Activated T-cell treated with anti-CD3 and anti-CD28 coated beads, Interleukin-2, amount 50 U/mL, for 24 hours (primary cell): ENCODE measurements at places on chromosomes 13 and 19.

DNA sequence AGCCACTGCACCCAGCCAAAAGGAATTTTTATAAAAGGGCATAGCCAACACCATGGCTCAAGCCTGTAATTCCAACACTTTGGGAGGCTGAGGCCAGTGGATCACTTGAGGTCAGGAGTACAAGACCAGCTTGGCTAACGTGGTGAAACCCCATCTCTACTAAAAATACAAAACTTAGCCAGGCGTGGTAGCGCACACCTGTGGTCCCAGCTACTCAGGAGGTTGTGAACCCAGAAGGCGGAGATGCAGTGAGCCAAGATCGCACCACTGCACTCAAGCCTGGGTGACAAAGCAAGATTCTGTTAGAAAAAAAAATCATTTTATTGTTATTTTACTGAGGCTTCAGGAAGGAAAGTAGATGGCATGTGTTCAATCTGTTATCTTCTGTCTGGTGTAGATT is 31.3 kb upstream of the FOXO1 start:
- no peak for DNase-seq

DNA sequence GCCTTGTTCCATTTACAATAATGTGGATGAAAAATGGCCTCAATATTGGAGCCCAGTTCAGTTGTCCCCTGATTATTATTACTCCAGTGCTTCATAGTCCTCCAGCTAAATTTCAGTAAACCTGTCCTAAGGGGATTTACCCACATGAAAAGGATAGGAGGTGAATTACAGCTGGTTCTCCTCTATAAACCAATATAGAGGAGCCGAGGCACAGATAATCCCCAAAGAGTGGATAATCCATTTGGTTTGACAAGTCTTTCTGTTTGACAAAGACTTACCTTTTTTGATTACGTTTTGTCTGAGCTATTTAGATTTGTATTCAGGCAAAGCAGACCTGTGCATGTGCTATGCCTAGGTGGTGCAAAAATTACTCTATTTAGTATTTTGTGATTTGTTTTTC is 2.7 kb downstream of the CNMD start:
- no peak for DNase-seq

GRCh38 chr13:20953245-20953931 is 50.8 kb upstream of the XPO4 start:
- DNase-seq: no peak

- DNase-seq: no peak
These were observed 157.0 kb upstream of the FNDC3A start for GRCh38 chr13:48818495-48819356.

GRCh38 chr13:40477623-40478608 is 188.5 kb downstream of the FOXO1 start:
- no peak for DNase-seq

DNA sequence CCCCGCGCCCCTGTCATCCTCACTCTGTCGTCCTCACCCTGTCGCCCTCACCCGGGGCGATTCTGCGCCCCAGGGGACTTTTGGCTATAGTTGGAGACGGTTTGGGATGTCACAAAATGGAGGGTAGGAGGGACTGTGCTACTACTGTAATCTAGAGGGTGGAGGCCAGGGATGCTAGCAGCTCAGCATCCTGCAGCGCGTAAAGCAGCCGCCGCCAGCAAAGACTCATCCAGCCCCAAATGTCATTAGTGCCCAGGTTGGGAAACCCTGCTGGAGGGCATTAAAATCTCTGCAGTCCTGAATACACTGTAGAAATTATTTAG is 362 bp downstream of the ZNF557 start:
- no peak for DNase-seq

DNA sequence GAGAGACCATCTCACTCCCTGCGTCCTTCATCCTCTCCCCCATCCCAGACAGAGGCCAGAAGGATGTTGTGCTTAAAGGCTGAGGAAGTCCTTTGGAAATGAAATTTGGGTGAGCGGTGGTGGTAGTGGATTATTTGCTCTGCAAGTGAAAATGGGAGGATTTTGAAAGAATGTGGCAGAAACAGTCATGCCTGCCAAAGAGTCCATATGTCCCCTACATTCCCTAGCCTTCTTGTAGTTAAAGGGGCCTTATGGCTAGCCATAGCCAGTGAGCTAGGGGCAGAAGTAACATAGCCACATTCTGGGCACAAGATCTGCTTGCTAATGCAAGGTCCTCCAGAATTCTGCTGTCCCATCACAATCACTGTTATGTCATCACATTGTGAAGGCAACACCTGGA is 360.2 kb upstream of the TSHZ3 start:
- no peak for DNase-seq

DNA sequence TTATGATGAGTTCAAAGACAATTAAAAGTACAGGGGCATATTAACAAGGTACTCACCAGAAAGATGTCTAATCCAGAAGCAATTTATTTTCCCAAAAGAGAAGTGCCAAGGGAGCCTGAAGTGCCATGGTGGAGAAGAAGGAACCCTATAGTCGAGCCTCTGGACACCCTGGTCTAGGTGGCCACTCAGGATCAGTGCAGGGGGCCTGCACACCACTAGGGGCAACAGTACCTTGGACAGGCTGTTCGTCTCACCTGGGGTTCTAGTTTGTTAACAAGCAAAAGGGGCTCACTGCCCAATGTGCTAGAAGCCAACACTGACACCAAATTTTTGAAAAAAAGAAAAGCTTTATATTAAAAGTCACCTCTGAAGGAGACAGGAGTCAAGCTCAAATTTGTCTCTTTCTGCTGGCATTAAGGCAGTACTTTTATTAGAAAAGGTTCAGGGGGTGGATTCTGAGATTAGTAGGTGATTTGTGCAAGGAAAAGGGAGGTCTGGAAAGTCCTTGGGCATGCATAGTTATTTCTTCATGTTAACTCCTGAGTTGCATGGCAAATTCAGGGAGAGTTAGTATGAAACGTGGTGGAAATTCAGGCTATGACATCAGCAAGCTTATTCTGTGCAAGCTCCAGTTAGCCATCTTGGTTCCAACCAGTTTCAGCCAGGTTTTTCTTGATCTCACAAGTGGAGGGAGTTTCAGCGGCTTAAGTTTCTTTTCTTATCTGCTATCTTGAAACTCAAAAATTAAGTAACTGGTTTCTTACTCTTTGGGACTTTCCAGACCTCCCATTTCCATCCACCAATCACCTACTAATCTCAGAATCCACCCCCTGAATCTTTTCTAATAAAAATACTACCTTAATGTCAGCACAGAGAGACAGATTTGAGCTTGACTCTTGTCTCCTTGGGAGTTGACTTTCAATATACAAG is 884 bp upstream of the CBY2 start:
- no peak for DNase-seq

DNA sequence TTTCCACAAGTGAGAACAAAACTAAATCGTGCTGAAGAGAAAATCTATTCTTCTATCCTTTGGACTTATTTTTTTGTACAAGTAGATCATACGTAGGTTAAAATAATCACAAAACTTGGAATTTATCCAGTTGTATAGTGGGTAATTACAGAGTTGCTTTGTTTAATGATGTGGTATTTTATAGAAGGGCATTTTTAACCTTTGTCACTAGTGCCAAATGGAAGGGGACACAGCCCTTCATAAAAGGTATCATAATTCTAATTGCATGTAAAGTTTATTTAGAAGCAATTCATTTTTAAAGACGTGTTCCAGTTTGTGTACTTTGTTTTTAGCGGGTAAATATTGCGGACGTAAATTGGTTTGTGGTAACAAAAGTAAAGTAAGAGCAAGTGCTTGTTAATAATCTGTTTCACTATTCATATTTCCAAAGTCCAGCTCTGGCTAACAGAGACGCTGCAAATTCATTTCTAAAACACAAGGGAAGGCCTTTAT is 99.5 kb downstream of the ERCC5 start:
- no peak for DNase-seq

DNA sequence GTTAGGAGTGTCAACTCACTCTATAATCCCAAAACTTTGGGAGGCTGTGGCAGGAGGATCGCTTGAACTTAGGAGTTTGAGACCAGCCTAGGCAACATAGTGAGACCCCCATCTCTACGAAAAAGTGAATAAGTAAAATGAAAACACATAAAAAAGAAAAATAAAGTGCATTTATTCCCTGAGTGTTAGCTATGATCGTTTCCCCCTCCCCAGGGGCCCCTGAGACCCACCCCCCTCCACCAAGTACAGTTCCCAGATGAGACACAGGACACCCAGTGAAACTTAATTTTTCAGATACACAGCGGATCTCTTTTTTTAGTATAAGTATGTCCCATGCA is 28.6 kb upstream of the NANOS3 start:
- no peak for DNase-seq

GRCh38 chr13:113150550-113151365 is 7.7 kb upstream of the PROZ start:
- DNase-seq: peak; percentile 2
